Muscle of back (tissue), 13 donors: ENCODE measurements at places on chromosomes 11 and 22.

- DNase-seq = peak; percentile 91
These were observed 471.0 kb downstream of the INSC start for GRCh38 chr11:15585602-15586331.

DNA sequence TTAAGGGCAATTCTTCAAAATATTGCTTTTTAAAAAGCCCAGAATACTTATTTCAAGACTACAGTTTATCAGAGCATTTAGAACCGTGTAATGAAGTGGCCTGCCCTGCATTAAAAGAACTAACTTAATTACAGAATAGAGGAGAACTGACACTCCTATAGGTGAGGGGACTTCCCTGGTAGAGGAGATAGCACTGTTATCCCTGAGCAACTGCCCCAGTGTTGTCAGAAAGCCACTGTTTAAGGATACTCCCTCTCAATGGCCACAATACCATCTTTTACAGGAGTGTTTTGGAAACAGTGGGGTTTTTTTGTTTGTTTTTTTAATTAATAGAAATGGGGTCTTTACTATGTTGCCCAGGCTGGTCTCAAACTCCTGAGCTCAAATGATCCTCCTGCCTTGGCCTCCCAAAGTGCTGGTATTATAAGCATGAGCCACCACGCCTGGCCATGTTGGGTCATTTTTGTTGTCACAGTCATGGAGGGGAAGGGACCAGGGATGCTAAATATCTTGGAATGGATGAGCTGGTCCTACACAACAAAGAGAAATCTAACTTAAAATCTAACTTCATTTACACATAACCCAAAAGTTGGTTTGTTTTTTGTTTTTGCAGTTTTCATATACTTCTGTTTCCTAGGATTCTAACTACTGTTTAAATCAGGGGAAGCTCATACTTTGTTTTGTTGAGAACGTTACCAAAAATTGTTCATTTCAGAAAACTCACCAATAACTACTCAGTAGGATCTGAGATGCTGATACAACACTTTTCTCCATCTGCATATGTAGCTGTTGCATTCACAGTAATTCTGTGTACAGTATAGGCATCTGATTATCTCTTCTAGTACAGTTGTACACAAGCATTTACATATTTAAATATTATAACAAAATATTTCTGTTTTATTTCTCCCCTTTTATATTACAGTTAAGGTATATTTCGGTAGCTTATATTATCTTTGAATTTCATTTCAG is 8.1 kb downstream of the RPL27A start:
- DNase-seq = no peak

DNA sequence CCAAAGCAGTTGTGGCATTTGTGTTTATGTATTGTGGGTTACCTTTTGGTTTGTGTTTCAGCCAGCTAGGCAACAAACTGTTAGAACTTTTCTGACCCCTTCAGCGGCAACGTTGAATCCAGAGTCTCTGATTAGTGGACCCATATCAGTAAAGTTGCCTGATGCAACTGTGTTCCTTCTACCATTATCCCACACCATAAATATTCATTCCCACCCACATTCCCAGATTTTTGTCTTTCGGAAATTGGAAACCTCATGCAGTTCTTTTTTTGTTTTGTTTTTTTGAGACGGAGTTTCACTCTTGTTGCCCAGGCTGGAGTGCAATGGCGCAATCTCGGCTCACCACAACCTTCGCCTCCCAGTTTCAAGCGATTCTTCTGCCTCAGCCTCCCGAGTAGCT is 30.7 kb upstream of the RBX1 start:
- no peak for DNase-seq

GRCh38 chr11:65448418-65449105 is 26.0 kb downstream of the NEAT1 start:
- no peak for DNase-seq

DNA sequence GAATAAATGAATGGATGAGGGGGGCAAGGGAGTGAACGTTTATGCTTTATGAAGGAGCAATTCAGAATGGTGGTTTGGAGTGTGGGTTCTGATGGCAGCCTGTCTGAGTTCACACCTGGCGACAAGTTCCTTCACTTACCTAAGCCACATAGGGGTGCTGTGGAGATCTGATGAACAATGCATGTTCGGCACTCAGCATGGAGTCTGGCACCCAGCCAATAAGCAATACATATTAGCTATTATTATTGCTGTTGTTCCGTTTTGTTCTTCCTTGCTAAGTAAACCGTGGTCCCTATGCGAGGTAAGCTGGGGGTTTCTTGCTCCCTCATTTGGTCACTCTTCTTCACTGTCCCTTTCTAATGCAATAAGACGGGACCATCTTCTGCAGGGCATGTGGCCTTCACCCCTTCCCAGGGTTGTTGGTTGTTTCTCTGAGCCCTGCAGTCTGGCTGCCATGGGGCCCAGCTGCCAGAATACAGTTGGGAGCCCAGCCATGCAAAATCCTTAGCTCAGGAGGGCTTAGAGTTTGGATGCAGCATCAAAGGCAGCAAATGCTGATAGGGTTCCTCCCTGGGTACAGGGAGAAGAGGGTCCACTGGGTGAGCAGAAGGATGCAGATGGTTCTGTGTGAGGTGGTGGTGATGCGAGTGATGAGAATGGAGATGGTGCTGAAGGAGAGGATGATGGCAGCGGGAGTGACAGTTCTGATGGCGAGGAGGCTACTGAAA is 6.4 kb upstream of the PKNOX2 start:
- DNase-seq = no peak

- no peak for DNase-seq
These were observed 4.2 kb downstream of the LGR4 start for GRCh38 chr11:27468209-27468994.

GRCh38 chr22:22814666-22815396 is 72.8 kb upstream of the IGLL5 start:
- DNase-seq = no peak

- peak; percentile 71 for DNase-seq
These were observed 9.6 kb upstream of the C1QTNF6 start for GRCh38 chr22:37197451-37198257.

DNA sequence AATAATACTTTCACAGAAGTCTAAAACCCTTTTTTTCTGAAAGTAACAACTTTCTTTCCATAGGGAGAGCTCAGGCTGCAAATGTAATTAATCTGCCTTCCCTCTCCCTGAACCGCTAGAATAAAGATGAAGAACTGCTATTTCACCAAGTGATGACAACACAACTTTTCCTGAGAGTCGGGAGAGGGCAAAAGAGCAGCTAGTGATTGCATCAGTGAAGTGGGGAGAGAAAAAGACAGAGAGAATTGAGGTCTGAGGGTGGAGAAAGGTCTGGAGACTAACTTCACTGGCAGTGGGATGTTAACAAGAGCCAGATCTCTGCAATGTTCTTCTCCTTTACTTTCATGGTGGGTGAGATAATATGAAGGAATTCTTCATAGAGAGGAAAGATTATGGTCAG is 10.9 kb upstream of the MPEG1 start:
- DNase-seq = no peak

- DNase-seq = no peak
These were observed 4.4 kb downstream of the FREY1 start for GRCh38 chr11:45902452-45903380.

- DNase-seq = no peak
These were observed 5.1 kb upstream of the B4GALNT4 start for GRCh38 chr11:363948-364761.

DNA sequence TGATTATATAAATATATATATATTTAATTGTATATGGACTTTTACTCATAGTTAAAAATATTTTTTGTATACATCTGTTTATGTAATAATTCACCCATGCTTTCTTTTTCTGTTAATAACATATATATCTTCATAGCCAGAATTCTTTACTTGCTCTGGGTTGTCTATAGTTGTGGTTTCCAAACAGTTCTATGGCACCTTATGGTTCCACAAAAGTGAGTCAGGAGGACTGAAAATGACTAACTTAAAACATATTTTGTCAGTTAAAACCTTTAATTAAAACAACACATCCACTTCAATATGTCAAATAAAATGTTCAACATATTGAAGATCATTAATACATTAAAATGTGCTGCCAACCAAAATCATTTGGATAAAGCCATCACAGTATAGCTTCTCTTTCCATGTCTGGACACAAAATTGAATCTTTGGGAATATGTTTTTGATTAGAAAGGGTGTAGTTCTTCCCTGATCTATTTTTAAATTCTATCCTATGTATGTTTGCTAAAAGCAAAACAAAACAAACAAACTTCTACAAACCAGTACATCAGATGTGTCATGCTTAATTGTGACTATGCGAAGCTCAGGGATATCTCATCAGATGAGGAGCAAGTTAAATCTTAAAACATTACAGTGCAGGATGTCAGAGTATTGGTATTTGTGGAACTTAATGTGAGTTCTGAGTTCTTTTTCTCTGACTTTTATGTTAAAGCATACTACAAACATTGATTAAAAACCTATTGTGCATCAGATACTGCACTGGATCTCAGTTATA is 1488.4 kb upstream of the TENM4 start:
- DNase-seq = peak; percentile 17

GRCh38 chr22:33789690-33790253 is 130.5 kb downstream of the LARGE1 start:
- DNase-seq = no peak

DNA sequence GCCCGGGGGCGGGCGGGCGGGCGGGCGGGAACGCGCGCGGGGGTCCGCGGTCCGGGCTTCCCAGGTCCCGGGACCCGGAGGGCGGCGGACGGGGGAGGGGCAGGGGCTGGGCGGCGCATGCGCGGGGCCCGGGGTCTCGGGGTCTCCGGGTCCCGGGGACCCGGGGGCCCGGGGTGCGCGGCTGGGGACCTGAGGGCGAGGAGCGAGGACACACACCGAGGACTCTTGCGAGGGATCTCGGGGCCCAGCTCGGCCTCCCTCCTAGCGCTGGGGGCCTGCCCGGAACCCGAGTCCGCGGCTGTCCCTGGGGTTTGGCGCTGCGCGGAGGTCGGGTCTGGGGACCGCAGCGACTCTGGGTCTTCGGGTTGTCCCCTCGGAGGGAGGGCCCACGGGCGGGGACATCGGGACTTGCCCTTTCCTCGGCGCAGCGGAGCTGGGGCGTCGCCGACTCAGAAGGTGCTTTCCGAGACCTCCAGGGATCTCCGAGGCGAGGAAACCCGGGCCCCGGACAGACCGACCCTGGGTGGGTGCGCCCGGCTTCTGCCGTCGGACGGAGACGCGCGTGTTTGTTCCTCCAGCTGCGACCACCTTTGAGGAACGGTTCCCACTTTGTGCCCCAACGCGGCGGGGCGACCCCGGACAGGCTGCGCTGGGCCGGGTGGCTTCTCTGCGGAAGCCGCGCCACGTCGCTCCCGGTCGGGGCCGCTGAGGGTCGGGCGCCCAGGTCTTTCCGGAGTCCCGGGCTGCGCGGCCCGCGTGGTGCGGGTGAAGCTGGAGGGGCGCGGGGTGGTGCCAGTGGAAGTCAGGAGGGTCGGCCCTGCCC is 540 bp downstream of the PPARA start:
- peak; percentile 70 for DNase-seq

- no peak for DNase-seq
These were observed 8.6 kb upstream of the RBFOX2 start for GRCh38 chr22:36037102-36037758.

DNA sequence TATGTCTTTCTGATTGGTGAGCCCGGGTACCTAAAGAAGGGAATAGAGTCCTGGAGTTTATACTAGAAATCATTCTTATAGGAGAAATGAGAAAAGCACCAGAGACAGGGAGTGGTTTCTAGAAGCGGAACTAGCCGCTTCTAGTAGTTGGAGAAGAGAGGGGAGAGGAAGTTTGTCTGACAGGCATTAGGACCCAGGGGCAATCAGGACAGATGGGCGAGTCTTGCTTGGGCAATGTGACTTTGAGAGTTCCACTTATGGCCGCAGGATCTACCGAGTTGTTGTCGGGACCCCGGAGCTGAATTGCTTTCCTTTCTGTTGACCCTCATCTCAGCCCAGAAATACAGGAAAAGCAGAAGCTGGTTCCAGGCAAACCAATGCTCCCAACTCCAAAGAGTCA is 596.8 kb upstream of the CNTN5 start:
- DNase-seq = no peak

DNA sequence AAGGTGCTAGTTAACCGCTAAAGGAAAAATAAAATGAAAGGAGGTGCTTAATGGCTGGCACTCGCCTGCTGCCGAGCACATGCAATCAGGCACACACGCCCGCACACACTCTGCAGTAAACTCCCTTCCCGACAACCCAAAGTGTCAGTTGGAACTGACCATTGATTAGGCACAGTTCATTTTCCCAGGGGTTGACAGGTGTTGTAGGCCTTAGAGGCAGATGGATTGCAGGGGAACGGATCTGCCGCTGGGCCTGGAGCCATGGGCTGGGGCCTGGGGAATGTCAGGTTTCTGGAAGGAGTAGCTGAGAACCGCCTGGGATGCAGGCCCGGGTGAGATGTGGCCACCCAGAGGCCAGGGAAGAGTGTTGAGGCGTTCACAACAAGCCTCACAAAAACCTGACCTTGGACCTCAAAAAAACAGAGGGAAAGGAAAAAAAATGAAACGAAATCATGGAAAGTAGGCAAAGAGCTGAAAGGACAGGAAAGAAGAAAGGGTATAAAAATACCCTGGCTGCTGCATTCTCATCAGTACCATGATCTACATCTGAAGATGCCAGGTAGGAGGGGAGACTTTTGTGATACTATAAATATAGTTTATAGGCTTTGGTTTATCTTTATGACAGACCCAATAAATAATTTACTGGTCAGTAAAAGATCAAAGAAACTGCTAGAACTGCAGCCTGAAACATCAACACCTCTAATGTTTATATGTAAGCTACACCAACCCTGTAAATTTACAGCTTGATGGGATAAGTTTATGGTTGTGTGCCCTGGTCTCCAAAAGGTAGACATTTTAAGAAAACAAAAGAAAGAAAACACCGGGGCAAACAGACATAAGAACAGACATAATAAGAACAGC is 313.4 kb downstream of the BUD13 start:
- no peak for DNase-seq

- no peak for DNase-seq
These were observed 304.1 kb upstream of the ANO5 start for GRCh38 chr11:21888814-21889213.

GRCh38 chr11:45052361-45052760 is 94.1 kb upstream of the PRDM11 start:
- DNase-seq = no peak

- no peak for DNase-seq
These were observed 5.5 kb downstream of the EHF start for GRCh38 chr11:34626393-34626792.

DNA sequence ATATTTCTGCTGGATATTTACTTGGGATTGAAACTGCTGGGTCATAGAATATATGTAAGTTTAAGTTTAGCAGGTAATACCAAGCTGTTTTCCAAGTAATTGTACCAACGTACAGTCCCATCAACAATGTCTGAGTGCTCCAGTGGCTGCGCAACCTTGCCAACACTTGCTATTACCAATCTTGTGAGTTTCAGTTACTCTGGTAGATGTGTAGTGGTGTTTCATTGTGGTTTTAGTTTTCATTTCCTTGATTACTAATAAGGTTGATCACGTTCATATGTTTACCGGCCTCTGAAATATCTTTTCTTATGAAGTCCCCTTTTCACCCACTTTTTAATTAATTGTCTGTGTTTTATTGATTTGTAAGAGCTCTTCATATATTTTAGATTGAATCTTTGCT is 370.6 kb upstream of the CADM1 start:
- DNase-seq = no peak
